ENCODE measurements at places on chromosomes 11 and 22.

GRCh38 chr11:74123008-74123448 lies 47.8 kb downstream of the C2CD3 start:
- DNase-seq = no peak

DNA sequence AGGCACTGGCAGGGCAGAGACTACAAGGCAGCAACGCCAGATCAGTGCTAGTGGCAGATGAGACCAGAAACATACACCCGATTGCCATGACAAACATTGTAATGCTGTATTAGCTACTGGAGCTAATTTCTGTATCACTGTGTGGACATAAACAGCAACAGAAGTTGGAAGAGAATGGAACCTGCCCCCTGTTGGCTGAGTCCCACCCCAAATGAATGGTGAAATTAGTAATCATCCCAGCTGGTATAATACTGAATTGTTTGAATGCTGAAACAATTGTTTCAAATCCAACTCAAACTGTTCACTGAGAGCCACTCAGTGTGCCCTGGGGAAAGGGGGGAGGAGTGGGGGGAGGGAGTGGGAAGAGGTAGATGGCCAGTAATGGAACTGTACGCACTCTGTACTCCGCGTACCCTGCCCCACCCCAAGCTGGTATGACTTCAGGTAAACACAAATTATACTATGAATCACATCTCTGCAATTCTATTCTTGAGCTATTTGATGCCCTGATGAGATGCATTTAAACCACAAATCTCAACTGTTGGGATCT lies 11.2 kb upstream of the BIRC3 start:
- no peak for DNase-seq

DNA sequence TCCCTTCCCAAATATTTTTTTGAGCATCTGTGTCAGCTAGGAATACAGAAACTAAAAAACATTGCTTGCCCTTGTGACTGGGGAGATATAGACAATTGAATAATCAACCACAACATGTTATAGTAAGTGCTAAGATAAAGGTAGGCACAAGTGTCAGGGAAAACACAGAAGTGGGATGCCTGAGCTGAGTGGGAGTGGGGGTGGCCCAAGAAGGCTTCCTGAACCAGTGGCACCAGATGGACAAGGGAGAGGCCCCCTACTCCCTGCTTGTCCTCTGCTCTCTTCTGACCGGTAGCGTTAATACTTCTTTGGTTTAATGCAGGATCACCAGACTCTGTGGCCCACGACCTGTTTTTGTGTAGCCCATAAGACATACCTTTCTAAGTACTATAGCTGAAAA lies 48.8 kb downstream of the PACS1 start:
- no peak for DNase-seq

- no peak for DNase-seq
These were observed 77.4 kb upstream of the CSNK2A3 start for GRCh38 chr11:11430431-11430830.

GRCh38 chr11:120381401-120381800 lies 45.2 kb downstream of the ARHGEF12 start:
- DNase-seq = no peak

GRCh38 chr11:115454525-115454924 lies 49.7 kb downstream of the CADM1 start:
- no peak for DNase-seq

GRCh38 chr11:117192401-117192875 lies 6.7 kb upstream of the TAGLN start:
- DNase-seq = no peak

GRCh38 chr11:129590030-129590752 lies 214.5 kb downstream of the BARX2 start:
- DNase-seq = no peak

DNA sequence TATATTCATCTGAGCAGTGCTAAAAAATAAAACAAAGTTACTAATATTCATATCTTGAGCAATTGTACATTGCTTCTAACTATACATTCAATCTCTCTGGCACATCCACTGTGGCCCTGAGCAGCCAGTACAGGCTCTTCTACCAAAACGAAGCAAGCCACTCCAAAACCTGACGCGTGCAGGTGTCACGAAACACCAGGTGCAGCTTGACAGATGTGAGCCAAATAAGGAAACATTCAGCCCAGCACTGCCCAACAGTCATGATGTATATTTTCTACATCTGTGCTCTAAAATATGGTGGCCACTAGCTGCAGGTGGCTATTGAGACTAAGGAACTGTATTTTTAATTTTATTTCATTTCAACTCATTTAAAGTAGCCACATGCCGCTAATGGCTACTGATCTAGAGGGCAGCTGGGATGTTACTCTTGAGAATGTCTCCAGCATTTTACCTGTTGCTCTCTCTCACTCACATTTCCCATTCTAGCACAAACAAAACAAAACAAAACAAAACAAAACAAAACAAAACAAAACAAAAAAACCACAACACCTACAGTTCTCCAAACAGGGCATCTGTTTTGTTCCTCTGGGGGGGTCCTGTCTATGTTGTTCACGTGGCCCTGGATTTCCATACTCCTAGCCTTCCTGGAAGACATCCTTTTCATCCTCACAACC lies 77.7 kb downstream of the LARGE1 start:
- DNase-seq = no peak

GRCh38 chr11:114880442-114880841 lies 202.1 kb downstream of the NXPE2 start:
- no peak for DNase-seq

GRCh38 chr11:117484156-117484555 lies 156.5 kb downstream of the CEP164 start:
- no peak for DNase-seq

GRCh38 chr11:446891-447290 lies 3.2 kb upstream of the PTDSS2 start:
- DNase-seq = no peak

DNA sequence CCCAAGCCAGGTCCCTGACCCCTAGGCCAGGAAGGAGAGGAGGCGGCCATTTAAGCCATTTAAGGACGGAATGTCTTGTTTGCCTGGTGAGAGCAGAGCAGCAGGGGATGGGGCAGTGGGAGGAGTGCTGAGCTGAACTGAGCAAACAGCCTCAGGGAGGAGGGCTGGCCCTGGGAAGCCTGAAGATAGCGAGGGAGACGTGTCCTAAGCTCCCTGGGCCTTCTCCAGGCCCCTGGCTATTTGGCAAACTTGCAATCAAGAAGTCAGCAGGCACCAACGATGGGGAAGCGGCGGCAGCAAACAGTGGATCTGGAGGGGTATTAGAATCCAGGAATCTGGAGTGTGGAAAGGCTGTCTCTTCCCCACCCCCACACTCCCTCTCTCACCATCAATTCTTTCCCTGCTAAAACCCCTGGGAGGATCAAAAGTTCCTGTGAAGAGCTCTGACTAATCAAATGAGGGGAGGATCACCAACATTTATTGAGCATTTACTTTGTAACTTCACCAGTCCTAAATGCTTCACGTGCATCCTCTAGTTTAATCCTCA lies 8.8 kb downstream of the BCL9L start:
- no peak for DNase-seq

GRCh38 chr11:45089251-45089650 lies 57.2 kb upstream of the PRDM11 start:
- no peak for DNase-seq

GRCh38 chr11:33214767-33215166 lies 42.4 kb upstream of the HIPK3 start:
- no peak for DNase-seq

DNA sequence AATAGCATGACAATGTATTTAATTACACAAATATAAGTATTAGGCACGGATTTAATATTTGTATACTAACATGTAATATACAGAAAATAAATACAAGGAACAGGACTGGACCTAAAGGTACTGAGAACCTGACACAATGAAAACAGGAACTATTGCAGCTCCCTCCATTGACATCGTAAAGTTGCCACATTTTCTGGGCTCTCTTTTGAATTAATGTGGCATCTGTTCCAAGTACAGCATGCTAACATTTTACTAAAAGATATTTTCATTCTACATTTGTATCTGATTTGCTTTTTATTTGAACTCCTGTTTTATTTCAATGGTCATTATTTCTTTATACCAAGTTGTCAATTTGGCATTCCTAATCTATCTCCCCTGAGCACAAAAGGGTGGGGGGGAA lies 15.3 kb downstream of the PHF21A start:
- DNase-seq = no peak

GRCh38 chr11:33291004-33291777 lies 34.0 kb downstream of the HIPK3 start:
- no peak for DNase-seq

DNA sequence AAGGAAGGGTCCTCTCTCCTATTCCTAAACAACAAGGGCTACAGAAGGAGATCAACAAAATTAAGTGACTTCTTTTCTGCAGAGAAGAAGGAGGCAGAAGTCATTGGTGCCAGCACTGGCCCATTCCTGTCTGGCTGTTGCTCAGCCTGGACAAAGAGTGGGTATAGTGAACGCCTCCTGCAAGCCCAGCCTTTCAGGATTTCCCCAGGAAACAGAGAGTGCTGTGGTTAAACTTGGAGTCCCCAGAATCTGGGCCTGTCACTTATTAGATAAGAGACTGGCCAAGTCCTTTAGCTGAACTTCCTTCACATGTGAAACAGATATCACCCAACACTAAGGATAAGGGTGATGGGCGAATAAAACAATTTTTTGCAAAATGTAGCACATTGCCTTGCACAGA lies 10.9 kb downstream of the TST start:
- DNase-seq = no peak

- peak; percentile 46 for DNase-seq
These were observed 637 bp downstream of the DRD2 start for GRCh38 chr11:113474362-113475159.

- no peak for DNase-seq
These were observed 34.8 kb upstream of the PRODH start for GRCh38 chr22:18970948-18971315.

DNA sequence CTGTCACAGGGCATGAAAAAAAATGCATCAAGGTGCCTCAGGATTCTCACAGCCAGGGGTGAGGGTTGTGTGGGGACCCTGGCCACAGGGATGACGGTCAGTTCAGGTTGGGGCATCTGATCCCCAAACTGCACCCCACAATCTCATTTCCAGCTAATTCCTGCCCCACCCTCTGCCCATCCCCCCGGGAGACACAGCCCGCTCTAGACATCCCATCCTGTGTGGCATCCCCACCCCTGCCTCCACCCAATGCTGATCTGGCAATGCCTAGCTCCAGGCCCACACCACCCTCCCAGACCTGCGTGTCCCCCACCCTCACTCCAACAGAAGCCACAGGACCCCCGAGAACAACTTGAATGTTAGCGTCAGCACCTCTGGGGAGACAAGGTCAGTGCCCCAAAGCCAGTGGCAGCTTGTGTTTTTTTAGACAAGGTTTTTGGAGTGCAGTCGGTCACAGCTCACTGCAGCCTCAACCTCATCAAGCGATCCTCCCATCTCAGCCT lies 25.3 kb downstream of the TSPAN4 start:
- no peak for DNase-seq

All from activated T-helper 1 cell treated with anti-CD3 and anti-CD28 coated beads, Interleukin-12 subunit alpha, Interleukin-12 subunit beta, Interleukin-2, Interleukin-4 antibody, amounts not matched to agents 30 ng/mL and 10 ng/mL and 1 ng/mL, durations not matched to agents 14 hours and 24 hours and 36 hours (primary cell).